ENCODE measurements at places on chromosomes 13 and 19. TPM values are rescaled to one million over a fixed set of nuclear protein-coding genes. Genes with fewer than 3 reads are reported as not detected.

DNAAF3 gene
- 0.17 TPM for total RNA-seq

HSD17B14 gene
- 7.7 TPM for total RNA-seq

OR7E24 gene
- not detected for total RNA-seq

PLD3 gene
- total RNA-seq, result 230 TPM

ZNF772 gene
- 16.9 TPM for total RNA-seq

PDX1 gene
- total RNA-seq, result not detected

ZNF135 gene
- 11.2 TPM for total RNA-seq

ACTN4 gene
- total RNA-seq, result 127 TPM

KPNA3 gene
- 27.5 TPM for total RNA-seq

DIAPH3 gene
- total RNA-seq, result 1.8 TPM

ZNF653 gene
- total RNA-seq, result 3.6 TPM

TMC4 gene
- total RNA-seq, result 0.26 TPM

TLE2 gene
- total RNA-seq, result 3.8 TPM

IL17D gene
- total RNA-seq, result 3.1 TPM

ELOF1 gene
- total RNA-seq, result 29.6 TPM

TTYH1 gene
- not detected for total RNA-seq
